T-helper 17 cell (primary cell): ENCODE measurements at places on chromosomes 11 and 22. TPM values are rescaled to one million over a fixed set of nuclear protein-coding genes. Genes with fewer than 3 reads are reported as not detected.

- H3K27ac ChIP-seq: no peak within 1 kb of the TSS
- peak within 1 kb of the TSS; percentile 83 for H3K4me3 ChIP-seq
- peaks cover 4% of the 10 kb centered on the region for H3K36me3 ChIP-seq
- peaks cover 2% of the 10 kb centered on the region for H3K4me1 ChIP-seq
- DNase-seq: no peak
- H3K27me3 ChIP-seq: peaks cover 35% of the 10 kb centered on the region
These were observed at the start of gene ARHGAP8 for GRCh38 chr22:44752285-44753188. Gene ARHGAP8, plus strand, starts transcription at chr22:44752575. Its CDS starts 33,953 bp downstream, at chr22:44786528.

DNA sequence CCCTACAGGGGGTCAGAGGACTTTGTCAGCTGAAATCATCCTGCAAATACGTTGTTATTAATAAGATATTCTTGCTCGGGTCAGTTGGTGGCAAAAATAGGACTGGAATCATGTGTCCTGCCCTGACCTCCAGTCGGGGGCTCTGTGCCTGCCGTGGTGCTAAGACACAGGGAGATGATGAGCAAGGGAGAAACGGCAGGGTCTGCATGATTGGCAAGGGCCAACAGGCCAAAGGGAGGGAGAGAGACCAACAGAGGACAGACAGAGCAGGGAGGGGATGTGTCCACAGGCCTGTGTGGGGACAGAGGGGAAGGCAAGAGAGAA, 10.4 kb upstream of the TSKU start:
- no peak overlapping the region for H3K27ac ChIP-seq
- peaks cover 22% of the 10 kb centered on the region for H3K4me1 ChIP-seq
- peaks cover 2% of the 10 kb centered on the region for H3K36me3 ChIP-seq
- H3K4me3 ChIP-seq: no peak overlapping the region
- H3K27me3 ChIP-seq: no peaks in the 10 kb centered on the region

- no peaks in the 10 kb centered on the region for H3K27me3 ChIP-seq
- no peak for DNase-seq
- no peaks in the 10 kb centered on the region for H3K4me1 ChIP-seq
- no peak overlapping the region for H3K27ac ChIP-seq
These were observed 941.6 kb upstream of the CHORDC1 start for GRCh38 chr11:91164452-91164822.

DNA sequence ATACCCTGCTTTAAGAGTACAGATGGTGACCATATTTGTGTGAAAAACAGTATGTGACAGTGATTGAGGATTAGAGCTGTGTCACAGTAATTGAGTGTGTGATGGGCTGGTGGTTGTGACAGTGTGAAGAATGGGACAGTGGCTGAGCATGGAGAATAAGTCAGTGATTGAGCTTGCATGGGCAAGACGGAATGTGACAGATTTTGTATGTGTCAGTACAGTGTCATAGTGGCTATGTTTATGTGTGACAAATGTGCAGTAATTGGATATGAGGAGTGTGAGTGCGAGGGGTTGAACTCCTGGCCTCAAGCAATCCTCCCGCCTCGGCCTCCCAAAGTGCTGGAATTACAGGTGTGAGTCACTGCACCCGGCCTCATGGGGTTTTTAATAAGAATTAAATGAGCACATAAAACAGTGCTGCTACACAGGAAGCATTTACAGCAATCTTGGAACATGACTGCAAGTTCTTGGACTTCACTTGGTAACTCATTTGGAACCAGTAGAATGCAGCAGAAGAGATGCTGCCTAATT, 583 bp upstream of the RRAS2 start:
- H3K27ac ChIP-seq: peak overlapping the region; percentile 53
- no peak for DNase-seq
- H3K4me3 ChIP-seq: peak overlapping the region; percentile 76
- H3K4me1 ChIP-seq: peaks cover 32% of the 10 kb centered on the region
- peaks cover 3% of the 10 kb centered on the region for H3K36me3 ChIP-seq

DNA sequence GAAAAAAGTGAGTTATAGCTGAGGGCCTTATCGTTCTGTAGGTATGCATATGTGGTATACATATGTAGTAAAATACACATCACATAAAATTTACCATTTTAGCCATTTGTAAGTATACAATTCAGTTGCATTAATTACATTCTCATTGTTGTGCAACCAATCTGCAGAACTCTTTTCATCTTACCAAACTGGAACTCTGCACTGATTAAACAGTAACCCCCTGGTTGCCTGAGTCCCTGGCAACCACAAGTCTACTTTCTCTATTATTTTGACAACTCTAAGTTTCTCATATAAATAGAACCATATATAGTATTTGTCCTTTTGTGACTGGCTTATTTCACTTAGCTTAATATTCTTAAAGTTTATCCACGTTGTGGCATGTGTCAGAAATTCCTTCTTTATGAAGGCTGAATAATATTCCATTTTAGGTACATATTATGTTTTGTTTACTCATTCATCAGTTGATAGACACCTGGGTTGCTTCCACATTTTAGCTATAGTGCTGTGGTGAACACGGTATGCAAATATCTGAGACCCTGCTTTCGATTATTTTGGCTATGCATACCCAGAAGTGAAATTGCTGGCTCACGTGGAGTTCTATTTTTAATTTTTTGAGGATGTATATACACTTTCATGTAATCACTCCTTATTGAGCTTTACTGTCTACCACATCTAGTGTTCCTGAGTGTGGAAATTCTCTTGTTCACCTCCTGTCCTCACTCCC, 1.6 kb upstream of the DDX10 start:
- no peak for DNase-seq
- peaks cover 25% of the 10 kb centered on the region for H3K4me1 ChIP-seq
- H3K27me3 ChIP-seq: no peaks in the 10 kb centered on the region

- no peak for DNase-seq
- H3K4me1 ChIP-seq: no peaks in the 10 kb centered on the region
- peaks cover 2% of the 10 kb centered on the region for H3K36me3 ChIP-seq
- no peaks in the 10 kb centered on the region for H3K27me3 ChIP-seq
These were observed 31.5 kb upstream of the RAB38 start for GRCh38 chr11:88206751-88207150.

KRTAP5-9 gene
- not detected for total RNA-seq

PLA2G3 gene
- not detected for total RNA-seq

APOA1 gene
- total RNA-seq: not detected

SYCE3 gene
- total RNA-seq: not detected
